ENCODE measurements at places on chromosomes 13 and 19.
A peak's percentile ranks its signal among the peaks of the same experiment; 100 is the strongest.

DNA sequence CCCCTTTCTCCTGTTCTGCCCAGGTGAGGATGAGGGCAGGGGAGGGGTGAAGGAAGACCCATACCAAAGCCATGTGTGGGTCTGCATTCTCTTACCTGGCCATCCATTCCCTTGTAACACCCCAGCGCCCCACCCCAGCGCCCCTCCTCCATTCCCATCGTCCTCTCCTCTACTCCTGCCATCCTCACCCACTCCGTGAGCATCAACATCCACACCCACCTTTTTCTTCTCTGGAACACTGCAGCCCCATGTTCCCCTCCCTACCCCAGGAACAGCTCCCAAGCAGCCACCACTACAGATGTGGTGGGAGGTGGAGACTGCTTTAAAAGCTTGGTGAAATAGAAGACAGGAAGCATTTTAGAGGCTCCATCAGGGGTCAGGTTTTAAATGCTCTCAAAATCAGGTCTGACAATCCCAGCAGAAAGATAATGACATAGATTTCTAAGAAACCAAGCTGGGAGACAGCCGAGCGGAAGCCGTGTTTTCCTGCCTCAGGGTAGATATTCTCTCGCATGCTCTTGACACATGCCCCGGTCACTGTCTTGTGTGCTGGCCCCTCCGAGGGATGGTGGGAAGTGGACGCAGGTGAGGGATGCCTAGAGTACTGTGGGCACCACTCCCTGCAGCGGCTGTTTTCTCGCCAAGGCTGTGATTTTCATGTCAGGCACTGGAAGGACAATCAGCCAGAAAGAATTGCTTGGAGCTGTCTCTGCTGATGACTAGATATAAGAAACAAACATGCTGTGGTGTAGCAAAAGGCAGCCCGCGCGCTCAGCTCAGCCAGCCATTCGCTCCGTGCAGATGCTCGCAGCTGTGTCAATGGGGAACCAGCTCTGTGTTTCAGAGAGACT, 9.8 kb downstream of the MEDAG start:
- DNase-seq: no peak

GRCh38 chr19:12695096-12695495, 1.3 kb downstream of the FBXW9 start:
- no peak for DNase-seq

- DNase-seq: no peak
Observed at GRCh38 chr13:36848199-36848982, 29.4 kb downstream of the RFXAP start.

- no peak for DNase-seq
Observed at GRCh38 chr13:113591750-113592149, 7.2 kb downstream of the TFDP1 start.

- no peak for DNase-seq
Observed at GRCh38 chr13:83498045-83498444, 384.2 kb downstream of the SLITRK1 start.

- DNase-seq: no peak
Observed at GRCh38 chr13:23558675-23559536, 11.3 kb upstream of the TNFRSF19 start.

DNA sequence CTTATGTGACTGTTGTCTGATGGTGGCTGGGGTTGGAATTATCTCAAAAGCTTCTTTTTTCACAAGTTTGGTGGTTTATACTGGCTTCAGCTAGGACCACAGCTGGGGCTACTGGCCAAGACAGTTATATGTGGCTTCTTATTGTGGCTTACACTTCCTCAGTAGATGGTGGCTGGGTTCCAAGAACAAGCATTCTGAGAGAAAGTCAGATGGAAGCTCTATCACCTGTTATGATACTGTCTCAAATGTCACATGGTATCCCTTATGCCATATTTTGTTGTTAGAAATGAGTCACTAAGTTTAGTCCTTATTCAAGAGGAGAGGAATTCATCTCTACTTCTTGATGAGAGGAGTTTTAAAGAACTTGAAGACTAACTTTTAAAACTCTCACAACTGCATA, 41.6 kb downstream of the NDFIP2 start:
- DNase-seq: peak; percentile 48

- DNase-seq: peak; percentile 1
Observed at GRCh38 chr13:81017513-81018152, 676.7 kb upstream of the SPRY2 start.

DNA sequence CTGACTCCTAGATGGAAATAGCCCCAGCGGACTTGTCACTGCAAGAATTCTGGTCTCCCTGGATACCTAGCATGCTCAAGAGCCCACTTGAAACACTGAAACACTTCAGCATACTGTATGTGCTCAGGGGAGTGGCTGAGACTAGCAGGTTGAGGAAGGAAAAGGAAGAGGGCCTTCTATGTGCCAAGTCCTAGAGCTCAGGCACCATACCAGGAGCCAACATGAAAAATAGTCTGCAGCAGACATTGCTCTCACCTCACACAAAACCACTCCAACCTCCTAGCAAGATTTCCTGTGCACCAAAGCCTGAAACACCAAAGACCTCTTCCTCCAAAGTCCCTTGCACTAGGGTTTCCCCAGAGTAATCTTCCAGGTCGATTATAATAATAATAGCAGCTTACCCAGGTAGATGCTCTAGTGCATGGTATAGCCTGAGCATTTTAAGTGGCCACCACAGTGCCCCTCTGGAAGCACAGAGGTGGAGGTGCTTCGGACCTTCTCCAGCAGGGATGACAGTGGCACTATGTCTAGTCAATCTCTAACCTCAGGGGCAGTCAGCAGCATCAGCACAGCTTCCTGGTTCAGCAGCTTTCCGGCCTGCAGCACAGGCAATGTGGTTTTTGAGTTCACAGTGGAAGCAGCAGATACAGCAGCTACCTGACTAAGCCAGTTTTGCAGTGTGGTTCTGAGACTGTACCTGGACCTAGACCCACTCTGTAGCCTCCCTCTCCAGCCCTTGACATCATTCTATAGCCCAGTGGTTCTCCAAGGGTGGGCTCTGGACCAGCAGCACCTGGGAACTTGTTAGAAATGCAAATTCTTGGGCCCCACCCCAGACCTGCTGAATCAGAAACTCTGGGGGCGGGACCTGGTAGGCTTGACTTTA, 45.6 kb upstream of the UBE2L5 start:
- no peak for DNase-seq

DNA sequence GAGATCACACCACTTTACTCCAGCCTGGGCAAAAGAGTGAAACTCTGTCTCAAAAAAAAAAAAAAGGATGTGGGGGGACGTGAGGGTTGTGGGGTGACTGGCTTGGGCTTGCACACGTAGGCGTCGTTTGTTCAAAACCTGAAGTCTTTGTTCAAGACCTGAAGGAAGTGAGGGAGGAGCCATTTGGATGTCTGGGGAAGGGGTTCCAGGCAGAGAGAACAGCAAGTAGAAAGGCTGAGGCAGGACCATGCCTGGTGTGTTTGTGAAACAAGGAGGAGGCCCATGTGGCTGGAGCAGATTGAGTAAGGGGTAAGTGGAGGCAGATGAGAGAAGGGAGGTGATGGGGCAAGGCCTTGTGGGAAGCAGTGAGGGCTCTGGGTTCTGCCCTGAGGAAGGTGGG, 27.8 kb downstream of the PIN1 start:
- DNase-seq: no peak

DNA sequence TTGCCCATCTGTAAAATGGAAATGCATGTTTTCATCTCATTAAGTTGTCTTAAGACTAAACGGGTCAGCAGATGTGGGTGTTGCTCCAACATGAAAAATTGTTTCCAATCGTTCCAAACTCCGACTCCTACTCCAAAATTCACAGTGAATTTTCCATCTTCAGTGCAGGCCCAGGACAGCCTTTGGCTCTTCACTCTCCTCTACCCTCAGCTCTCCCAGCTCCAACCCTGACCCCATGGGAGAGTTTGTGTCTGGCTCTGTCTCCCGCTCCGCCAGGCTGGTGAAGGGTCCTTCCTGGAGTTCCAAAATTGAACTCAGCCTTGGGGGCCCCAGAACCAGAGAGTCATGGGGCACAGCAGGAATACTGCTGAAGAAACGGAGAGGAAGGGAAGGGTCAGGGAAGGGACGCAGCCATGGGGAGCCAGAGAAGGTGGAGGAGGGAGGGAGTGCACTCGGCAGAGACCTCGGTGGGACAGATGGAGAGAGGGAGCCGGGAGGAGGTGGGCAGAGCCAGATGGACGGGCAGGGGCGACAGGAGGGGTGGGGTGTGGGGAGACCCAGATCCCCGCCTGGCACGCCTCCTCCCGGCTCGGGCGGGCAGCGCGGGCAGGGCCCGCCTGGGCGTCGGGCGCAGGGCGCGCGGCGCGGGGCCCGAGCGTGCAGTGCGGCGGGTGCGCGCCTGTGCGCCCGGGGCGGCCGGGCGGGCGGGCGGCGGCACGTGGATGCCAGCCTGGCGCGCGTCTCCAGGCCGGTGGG, 45.6 kb downstream of the CELF5 start:
- DNase-seq: no peak

DNA sequence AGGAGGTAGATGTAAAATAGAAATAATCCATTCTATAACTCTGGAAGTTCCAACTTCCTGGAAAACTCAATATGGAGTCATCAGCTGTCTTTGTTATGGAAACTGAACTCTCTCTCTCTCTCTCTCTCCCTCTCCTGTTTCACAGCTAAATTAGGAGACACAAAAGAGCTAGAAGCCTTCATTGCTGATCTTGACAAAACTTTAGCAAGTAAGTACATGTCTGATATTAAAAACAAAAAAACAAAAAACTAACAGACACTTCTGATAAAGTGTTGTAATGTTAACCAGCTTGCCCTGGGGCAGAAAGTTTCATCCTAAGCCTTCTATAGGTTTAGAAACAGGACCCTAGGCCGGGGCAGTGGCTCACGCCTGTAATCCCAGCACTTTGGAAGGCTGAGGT, 11.3 kb downstream of the RGCC start:
- DNase-seq: no peak

- no peak for DNase-seq
Observed at GRCh38 chr13:45238945-45239795, 38.3 kb upstream of the KCTD4 start.

GRCh38 chr19:1169921-1170885, 3.9 kb downstream of the SBNO2 start:
- no peak for DNase-seq

- peak; percentile 92 for DNase-seq
Observed at GRCh38 chr19:9075064-9075949, 11.6 kb upstream of the OR1M1 start.

GRCh38 chr13:44648392-44649103, 72.4 kb upstream of the TSC22D1 start:
- no peak for DNase-seq

- no peak for DNase-seq
Observed at GRCh38 chr19:31344403-31344802, 4.8 kb downstream of the TSHZ3 start.

- DNase-seq: peak; percentile 80
Observed at GRCh38 chr13:113837560-113838355, 26.1 kb downstream of the GAS6 start.

DNA sequence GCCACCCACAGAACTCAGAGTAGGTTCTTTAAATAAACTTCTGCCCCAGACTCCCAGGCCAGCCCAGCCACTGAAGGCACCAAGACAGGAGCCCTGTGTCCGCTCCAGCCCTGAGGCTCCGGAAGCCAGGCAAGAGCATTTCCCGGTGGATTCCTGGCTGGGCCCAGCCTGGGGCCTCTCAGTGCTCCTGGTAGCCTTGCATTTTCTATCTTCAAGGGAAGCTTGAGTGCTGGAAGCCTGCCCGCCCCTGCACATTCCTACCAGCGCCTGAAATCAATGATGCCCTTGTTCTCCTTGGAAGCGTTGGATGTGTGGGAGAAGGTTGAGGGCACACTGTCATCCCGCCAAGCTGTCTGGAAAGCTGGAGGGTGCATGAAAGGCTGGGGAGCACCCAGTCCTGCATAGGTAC, 70.3 kb downstream of the ALOX5AP start:
- DNase-seq: no peak

DNA sequence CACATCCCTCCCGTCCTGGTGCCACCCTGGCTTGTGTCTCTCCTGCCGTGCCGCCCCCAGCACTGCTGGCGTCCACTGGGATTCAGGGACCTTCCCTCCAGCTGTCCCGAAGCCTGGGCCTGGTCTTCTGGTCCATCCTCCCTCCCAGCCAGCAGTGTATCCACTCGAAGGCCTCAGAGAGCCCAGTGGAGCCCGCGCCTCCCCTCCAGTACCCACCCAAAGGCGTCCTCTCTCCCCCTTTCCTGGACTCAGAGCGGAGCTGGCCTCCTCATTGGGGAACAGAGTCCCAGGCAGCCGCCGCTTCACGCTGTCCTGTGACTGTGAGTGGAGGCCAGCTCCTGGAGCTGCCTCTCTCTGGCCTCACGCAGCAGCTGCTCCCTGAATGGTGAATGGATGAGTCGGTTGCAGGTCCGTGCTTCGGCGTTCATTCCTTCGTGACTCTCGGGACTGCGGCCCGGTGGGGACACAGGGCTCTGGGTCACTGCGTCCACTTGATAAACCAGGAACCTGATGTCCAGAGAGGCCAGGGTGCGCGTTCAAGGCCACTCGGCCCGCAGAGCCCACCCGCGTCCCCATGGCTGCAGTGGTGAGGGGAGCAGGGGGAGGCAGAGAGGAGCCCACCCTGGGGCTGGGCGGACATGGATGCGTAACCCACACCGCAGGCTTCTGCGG, 12.1 kb downstream of the ONECUT3 start:
- no peak for DNase-seq

GRCh38 chr13:35785576-35786303, 309.3 kb upstream of the MAB21L1 start:
- DNase-seq: no peak

GRCh38 chr19:44644402-44645016, 799 bp downstream of the PVR start:
- peak; percentile 76 for DNase-seq
